ENCODE measurements at places on chromosomes 7 and 10.

DNA sequence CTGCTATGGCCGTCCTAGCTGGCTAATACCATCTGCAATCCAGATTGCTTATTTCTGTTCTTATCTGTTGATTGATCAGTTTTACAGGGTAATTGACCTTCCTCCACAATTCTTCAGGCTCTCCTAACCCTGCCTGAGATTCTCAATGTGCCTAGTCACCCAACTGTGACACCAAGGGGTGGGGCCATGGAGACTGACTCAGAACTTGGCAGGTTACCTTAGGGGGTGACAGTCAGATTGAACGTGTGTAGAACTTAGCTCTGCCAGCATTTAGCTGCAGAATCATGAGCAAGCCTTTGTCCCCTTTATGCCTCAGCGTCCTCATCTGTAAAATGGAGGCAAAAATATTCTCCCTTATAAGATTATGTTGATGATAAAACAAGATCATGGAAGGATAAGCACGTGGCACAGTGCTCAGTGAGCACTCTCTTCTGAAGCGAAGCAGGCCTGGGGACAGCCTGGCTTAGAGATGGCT is 19.1 kb upstream of the LEP start:
- no peak for DNase-seq

DNA sequence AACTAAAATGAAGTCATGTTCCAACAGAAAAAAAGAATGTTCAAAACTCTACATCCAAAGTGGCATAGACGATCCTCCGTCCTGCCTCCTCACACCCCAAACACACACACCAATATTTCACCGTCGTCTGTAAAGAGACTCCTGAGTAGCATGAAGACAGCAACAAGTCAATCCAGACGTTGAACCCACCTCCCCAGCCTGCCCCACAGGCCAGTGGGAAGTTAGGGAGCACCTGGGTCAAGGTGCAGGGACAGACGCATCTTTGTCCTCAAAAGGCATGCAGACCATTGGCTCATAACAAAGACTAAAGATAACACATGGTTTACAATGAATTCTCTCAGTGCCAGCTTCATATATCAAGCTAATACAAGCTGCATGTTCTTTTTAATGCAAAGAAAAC is 396.5 kb downstream of the TCERG1L start:
- DNase-seq, result no peak

DNA sequence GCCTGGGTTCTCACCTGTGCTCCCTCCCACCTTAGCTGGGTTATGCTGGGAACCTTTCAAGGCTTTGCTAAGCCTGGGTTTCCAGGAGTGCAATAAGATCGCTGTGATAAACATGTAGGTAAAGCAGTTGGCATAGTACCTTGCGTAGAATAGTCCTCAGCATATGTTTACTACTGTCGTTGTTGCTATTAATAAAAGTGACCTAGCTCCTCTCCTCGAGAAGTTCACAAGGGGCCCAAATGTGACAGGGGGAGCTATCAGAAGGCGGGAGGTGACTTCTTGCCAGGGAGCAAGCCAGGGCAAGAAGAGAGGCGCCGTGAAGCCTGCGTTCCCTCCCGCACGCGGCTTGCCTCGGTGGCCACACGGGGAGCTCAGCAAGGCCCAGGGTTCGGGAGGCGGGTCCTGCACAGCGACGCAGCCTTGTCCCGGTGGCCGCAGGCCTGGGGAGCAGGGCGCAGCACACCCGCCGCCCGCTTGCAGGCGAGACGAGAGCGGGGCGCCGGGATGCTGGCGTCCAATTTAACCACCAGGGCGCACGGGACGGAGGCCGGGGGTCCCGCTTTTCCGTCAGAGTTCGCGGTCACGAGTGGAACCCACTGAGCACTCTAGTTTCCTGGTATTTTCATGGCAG is 106.2 kb downstream of the SNX10 start:
- DNase-seq, result peak; percentile 68

DNA sequence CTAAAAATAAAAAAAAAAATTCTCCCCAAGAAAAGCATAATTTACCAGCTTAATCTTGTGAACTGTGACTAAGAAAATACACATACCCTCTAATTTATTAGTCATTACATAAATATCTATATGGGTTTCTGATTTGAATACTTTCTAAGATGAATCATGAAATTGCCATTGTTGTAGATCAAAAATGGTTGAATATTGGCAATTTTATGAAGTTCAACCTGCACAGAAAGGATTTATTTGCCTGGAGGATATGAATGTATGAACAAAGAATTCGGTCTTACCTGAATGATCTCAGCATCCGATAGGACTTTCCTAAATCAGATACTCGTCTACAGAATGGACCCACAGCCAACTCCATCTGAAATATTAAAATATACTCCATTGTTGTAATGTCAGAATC is 61.5 kb downstream of the HBP1 start:
- no peak for DNase-seq

DNA sequence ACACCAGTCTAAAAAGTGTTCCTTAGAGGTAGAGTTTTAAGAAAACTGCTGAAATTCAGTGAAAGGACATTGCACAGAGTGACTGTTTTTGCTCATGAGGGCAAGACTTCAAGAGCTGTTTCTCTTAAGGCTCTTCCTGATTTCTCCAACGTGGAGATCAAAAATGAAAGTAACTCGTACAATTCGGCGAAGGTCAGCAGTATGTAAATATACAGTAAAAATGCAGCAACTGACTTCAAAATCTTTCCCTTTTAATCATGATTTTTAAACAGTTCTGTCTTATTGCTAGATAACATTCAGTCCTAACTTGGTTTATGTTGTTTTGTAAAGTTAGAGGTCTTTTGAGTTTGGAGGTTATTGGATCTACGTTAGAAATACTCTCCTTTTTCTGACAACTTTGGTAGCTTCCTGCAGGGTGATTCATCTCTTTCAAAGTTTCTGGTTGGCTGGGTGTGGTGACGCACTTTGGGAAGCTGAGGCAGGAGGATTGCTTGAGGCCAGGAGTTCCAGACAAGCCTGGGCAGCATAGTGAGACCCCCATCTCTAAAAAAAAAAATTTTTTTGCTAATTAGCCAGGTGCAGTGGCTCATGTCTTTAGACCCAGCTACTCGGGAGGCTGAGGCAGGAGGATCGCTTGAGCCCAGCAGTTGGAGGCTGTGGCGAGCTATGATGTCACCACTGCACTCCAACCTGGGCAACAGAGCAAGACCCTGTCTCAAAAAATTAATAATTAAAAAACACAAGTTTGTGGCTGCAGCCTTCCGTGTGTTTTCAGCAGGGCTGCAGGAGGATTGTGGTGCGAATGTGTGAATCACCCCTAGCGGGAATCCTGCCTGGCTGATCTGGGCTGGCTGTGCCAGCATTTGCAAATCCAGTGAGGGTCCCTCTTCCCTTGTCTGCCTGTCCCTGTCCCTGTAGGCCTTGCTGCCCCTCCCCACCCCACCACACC is 29.2 kb upstream of the AP5Z1 start:
- no peak for DNase-seq

DNA sequence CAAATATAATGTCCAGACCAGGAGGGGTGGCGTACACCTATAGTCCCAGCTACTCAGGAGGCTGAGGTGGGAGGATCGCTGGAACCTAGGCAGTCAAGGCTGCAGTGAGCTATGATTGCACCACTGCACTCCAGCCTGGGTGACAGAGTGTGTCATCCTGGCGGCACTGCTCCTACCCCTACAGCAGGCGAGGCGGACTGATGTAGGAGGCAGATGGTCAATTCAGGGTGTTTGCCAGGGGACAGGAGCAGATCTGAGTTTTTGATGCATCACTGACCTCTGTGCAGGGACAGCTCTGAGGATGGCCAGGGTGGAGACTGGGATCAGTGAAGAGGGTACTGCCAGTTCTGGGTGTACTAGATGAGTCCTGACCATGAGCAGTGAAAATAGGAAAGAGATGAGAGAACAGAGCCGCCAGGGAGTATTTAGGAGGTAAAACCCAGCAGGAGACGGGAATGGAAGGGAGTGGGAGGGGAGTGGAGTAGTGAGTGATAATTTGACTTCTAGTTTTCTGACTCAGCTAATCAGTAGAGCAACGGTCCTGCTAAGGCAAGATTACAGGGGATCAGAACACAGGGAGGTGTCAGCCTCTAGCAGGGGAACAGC is 75.3 kb downstream of the HIP1 start:
- peak; percentile 36 for DNase-seq

GRCh38 chr7:123958186-123958703 is 33.2 kb downstream of the SPAM1 start:
- no peak for DNase-seq

DNA sequence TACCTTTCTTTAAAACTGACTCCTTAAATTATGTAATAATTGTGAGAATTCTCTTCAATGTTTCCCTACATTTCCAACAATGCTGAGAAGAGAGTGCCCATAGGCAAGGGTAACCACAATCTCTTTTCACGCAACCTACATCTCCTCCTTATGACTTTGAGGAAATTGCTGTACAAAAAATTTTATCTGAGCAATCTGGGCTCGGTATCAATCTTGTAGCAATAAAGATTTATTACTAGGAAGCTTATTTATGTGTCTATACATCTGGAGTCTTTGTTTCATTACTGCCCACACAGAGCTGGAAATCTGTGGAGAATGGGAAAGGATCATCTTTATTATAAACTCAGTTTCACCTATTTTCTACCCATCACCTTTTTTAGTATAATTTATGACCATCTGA is 913.8 kb upstream of the SORCS1 start:
- no peak for DNase-seq

- no peak for DNase-seq
Observed at GRCh38 chr7:8386926-8387550, 46.4 kb upstream of the NXPH1 start.

GRCh38 chr7:103773726-103774125 is 215.7 kb downstream of the RELN start:
- DNase-seq, result no peak

- DNase-seq, result no peak
Observed at GRCh38 chr7:36734731-36735130, 10.4 kb upstream of the AOAH start.

DNA sequence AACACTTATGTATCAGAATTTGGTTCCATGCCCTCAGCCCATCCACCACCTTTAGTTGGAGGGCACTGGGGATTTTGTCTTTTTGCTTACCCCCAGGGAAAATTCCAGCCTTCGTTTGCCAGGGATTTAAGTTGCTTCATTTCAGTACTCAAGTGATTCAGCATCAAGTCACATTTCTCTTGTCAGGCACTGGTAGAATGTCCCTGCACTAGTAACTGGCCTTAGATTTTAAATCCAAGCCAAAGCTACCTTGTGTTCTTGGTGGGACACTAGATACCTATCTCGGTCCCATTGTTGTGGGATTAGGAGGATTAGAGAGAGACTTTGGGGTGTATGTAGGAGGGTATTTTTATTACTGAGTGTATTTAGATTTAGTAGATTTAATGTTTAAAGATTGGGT is 613.1 kb downstream of the SUGCT start:
- no peak for DNase-seq

DNA sequence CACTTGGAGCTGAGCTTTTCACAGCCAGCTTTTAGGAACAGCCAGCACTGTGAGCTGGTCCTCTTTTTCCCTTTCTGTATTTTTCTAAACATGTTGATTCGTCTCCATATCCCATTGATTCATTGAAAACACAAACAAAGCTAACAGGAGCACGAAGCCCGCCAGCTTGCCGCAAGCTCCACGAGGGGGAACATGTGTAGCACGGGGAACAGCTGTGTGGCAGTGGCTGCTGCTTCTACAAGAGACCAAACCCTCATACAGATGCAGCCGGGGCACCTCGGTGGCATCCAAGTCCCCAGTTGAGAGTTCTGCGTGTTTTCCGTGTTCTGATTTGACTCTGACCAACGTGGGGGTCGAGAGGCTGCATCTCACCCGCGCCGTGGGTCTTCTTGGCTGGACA is 80.8 kb upstream of the SH2B2 start:
- no peak for DNase-seq

GRCh38 chr7:53920011-53920410 is 622.2 kb upstream of the VSTM2A start:
- DNase-seq, result no peak

GRCh38 chr10:48776528-48776927 is 91.9 kb downstream of the WDFY4 start:
- DNase-seq, result no peak

GRCh38 chr7:153590571-153590970 is 461.6 kb upstream of the DPP6 start:
- DNase-seq, result no peak

- DNase-seq, result no peak
Observed at GRCh38 chr10:5719546-5719945, 34.9 kb downstream of the TASOR2 start.

GRCh38 chr10:98309366-98310355 is 41.7 kb upstream of the LOXL4 start:
- peak; percentile 87 for DNase-seq

DNA sequence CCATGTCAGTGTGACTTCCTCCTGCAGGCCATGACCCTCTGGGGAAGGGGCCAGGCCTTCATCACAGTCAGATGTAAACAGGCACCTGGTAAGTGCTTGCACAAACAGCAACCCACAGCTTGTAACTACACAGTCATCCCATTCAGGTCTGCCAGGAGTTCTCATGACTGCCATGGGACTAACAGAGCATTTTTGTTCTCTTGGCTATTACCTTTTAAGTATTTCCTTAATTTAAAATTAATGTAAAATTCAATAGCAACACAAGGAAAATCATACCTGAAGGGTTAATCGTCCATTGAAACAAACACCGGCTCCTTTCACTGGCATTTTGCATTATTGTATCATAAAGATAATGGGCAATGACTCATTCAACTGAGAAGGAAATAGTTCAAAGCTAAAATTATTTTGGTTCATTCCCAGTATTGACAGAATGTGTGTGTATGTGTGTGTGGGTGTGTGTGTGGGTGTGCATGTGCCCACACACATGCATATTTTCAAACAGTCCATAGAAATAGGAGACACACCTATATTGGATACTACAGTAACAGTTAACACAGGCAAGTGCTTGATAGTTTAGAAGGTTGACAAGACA is 307.9 kb downstream of the WDR11 start:
- no peak for DNase-seq

- no peak for DNase-seq
Observed at GRCh38 chr7:73779517-73779916, 9.4 kb upstream of the CLDN3 start.

DNA sequence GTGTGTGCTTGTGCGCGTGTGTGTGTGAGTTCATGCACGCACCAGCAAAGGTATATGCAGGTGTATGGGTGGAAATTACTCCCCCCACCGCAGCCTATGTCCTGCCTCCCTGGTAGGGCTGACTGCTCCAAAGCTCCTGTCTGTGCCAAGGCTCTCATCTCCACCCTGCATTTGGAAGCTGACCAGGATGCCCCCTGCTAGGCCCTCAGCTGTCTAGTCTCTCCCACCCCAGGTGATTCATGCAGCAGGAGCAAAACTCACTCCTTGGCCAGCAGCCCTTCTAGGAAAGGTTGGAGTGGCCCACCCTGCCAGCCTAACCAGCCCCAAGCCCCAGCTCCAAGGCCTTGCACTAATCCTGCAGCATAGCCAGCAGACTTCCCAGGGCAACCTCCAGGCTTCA is 148.4 kb downstream of the GRID1 start:
- DNase-seq, result no peak
